Stimulated activated CD4-positive, alpha-beta T cell treated with anti-CD3 and anti-CD28 coated beads, TNF-alpha, amount 100 ng/mL, for 1 hour (primary cell): ENCODE measurements at places on chromosomes 1 and 21.

- DNase-seq: no peak
Observed at GRCh38 chr1:18998016-18998724, 41.7 kb upstream of the IFFO2 start.

GRCh38 chr1:111717450-111717849 is 21.7 kb downstream of the INKA2 start:
- DNase-seq: no peak

GRCh38 chr1:208090388-208091301 is 153.5 kb downstream of the PLXNA2 start:
- DNase-seq: no peak

GRCh38 chr1:166089804-166090203 is 77.0 kb downstream of the FAM78B start:
- no peak for DNase-seq

- no peak for DNase-seq
Observed at GRCh38 chr1:237098541-237098940, 56.6 kb downstream of the RYR2 start.

DNA sequence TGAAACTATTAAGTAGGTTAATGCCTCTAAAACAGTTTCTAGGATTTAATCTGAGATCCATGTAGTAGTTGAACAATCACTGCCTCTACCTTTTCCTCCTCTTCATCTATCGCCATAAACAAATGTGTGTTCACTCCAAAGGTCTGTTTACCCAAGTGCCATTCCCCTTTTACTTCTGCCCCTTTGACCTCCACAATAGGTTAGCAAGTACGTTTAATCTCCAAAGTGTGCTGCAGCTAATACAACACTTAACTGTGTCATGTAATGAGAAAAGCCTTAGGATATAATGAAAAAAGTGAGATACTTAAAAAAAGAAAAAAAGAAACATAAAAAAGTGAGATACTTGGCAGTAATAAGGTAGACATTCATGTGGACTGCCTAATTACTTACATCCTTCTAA is 28.2 kb downstream of the GPBP1L1 start:
- no peak for DNase-seq

GRCh38 chr21:21051109-21052055 is 53.2 kb downstream of the NCAM2 start:
- DNase-seq: no peak

DNA sequence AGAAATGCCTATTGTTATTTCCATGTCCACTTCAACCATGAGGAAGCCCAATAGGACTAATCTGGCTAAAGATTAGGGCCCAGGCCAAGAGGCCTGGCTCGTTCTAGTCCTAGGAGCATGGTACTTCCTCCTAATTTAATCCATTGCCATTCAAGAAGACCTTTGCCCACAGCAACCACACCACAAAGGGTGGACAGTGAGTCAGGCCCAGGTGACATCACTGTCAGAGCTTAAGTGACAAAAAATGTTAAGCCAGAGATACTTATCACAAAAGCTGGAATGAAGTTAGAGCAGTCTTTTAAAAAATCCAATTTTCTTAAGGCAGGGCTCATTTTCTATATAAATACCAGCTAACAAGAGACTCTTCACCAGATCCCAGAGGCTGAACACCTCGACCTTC is at the start of gene SPRR3:
Gene SPRR3 (plus strand): TSS at position 368 of the 400 bp plus-strand sequence. CDS start 1,272 bp downstream, outside the sequence.
- DNase-seq: no peak

- no peak for DNase-seq
Observed at GRCh38 chr1:44421446-44421884, 16.4 kb downstream of the RNF220 start.

GRCh38 chr1:150807249-150808023 is 624 bp downstream of the CTSK start:
- DNase-seq: no peak

- no peak for DNase-seq
Observed at GRCh38 chr1:24878775-24879742, 51.0 kb downstream of the RUNX3 start.

DNA sequence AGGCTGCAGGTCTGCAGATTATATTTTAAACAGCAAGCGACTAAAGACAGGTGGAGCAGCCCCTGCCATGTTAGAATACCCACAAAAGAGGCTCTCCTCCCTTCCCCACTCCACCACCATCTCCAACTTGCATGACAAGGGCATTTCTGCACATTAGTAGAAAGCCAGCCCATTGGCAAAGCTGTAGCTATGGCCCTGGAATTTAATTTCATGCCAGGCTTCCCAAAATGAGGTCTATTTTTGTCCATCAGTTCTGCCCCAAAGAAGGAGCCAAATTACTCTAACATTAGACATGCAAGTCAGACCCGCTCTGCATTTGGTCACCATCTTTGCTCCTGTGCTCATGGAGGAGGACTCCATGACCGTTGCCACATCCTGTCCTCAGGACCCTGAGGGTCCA is 115.2 kb downstream of the LAMC2 start:
- DNase-seq: no peak

- DNase-seq: peak; percentile 24
Observed at GRCh38 chr1:30911059-30911954, 2.7 kb upstream of the SDC3 start.

DNA sequence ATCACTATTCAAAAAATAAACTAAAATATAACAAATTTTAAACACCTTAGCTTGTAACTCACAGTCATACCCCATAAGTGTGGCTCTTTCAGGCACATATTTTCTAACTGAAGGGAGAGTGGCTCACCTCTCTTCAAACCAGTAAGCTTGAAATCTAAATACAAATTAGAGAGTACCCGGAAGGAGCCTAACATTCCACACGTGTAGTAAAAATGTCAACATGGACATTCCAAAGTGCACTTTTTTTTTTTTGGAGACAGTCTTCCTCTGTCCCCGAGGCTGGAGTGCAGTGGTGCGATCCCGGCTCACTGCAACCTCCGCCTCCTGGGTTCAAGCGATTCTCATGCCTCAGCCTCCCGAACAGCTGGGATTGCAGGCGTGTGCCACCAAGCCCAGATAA is 275.6 kb upstream of the ADGRL2 start:
- no peak for DNase-seq

DNA sequence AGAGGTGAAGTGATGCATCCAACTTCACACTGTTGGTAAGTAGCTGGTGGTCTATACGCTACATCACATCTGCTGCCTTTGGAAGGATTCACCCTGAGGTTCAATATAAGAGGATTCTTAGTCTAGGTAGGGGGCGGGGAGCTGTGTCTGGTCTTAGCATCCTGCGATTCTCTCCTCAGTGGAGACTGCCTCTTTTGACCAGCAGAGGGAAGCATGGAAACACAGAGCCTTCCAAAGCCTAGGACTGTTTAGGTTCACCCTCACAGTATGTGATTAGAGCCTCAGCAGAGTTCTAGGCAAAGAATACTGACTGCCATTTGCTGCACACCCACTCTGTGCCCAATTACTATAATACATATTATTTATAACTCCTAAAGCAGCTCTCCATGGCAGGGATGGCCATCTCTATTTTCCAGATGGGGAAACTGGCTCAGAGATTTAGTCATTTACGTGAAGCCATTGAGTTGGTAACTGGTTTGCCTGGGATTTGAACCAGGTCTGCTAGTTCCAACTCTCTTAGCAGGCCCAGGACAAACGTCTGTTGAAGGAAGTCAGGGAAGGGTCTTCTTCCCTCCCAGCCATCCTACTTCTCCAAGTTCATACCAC is 28.9 kb upstream of the EFCAB14 start:
- no peak for DNase-seq

DNA sequence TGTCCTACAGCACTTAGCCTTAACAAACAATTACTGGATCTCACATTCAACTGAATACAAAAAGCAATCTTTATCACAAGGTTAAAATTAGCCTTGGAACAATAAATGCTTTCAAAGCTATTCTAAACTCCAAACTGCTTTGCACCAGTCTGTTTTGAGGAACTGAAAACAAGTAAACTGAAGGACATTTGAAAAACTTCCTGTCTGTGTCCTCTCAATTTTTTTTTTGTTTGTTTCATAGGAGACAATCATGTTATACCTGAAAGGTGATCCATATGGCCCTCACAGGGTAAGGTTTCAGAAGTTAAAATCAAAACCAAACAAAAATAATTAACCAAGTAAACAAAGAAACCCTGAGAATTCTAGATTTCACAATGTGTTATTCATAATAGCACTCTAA is 459.1 kb downstream of the DPYD start:
- DNase-seq: no peak

DNA sequence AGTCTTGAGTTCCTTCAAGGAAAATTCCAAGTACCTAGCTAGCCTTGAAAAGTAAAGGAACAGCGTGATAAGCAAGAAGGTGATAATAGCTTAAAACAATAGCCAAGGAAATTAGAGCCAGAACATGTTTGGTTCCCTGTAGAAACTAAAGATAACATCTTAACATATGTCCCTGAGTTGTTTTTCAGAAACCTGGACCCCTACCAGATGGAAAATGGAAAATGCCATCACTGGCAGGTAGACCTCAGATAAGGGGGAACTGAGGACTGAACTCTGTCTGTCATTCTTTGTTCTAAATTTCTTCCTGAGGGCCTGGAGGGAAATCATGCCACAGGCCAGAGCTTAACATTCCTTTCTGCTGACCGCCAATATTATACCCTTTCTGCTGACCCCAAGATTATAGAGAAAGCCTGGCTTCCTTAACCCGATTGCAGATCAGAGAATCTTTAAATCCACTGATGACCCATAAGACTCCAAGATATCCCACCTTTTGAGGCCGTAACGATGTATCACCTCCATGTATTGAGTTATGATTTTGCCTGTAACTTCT is 23.4 kb downstream of the CNIH3 start:
- no peak for DNase-seq

- DNase-seq: peak; percentile 21
Observed at GRCh38 chr1:34681480-34682451, 73.1 kb upstream of the GJB5 start.

DNA sequence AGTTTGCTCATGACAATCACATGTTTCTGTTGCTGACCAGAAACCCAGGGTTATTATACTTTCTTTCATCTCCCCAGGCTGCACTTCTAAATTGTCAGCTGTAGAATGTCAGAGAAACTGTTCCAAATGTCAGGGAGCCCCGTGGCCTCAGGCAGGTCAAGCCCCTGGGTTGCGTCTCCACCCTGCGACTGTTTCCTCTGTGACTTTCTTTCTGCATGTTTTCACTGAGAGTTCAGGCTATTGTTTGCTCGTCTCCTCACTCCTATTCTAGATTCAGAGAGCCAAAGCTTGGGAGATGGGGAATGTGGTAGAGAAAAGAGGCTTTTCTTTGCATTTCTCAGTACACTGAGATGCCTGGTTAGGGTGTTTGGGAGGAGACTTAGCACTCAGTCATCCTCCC is 97.4 kb downstream of the CENPF start:
- DNase-seq: no peak

- peak; percentile 20 for DNase-seq
Observed at GRCh38 chr1:37434292-37435225, 39.8 kb upstream of the ZC3H12A start.

DNA sequence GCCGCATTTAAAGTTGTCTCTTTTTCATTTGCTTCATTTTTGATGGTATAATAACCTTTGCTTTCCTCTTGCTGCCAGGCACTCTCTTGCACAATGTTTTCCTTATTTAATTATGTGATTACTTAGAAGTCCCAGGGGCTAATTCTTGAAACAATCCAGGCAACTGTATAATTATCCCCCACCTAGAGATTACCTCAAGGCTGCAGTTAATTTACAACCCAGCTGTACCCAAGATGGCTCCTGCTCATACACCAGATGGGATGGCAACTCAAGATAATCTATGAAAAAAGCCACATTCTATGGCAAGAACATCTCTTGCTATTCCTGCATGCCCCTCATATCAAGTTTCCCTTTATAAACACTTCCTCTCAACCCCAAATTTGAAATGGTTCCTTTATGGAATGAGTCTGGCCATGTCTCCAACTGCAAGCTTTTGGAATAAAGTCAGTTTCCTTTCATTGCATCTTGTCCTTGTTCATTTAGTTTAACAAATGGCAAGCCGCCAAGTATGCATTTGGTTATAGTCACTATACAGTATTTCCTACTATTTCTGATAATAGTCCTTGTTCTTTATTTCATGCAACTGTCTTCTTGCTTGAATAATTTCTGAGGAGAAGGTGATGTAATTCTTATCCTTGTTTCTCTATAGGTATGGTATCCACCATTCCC is 1042.6 kb downstream of the PLA2G4A start:
- no peak for DNase-seq

DNA sequence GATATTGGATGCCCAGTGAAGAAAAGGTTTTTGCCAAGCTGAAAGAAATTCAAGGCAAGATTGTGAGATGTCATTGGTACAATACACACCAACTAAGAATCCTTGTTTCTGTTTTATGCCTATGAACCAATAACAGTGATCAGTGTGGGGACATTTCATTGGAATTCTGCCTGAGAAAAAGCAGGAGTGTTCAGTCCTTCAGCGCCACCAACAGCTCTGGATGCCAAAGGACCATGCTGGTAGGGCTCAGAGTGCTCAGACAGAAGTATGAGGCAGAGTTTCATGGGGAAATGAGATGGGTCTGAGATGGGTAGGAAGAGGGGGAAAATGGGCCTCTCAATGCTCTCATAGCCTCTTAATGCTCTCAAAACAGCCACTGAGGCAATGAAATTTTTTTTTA is 56.5 kb downstream of the GABPA start:
- no peak for DNase-seq

DNA sequence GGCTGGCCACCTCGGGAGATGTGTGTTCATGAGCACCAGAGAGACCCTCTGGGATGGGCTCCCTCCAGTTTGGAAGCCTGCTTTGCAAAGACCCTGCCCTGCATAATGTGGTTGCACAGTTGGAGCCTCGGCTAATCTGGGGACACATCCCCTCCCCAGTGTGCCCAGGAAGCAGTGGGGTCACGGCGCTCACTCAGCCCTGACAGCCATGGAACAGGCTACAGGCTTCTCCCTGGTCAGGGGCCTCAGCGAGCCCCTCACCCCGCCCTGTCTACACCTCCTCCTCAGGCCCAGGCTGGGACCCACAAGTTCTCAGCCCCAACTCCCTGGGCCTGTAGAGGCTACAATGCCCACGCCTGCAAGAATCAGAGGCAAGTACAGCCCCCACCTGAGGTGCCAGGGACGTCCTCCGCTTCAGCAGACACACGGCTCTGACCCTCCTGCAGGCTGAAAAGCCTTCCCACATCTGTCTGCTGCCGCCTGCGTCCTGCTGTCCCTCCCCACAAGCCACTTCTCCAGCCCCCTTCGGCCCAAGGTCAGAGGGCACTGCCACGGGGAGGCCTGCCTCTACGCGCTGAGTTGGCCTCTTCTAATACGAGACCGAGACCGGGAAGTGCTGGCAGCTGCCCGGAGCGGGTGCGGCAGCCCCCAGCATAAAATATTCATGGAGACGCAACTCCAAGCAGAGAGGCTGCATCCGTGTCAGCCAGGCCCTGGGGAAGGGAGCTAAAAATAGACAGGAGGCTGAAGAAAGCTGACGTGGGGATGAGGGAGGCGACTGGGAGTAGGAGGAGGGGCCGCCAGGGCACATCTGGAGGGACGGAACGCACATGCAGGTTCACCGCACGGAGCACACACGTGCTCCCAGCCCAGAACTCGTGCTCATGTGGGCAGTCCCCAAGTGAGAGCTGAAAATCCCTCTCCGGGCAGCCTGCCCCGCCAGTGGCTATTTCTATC is 15.2 kb upstream of the GPR153 start:
- no peak for DNase-seq

- DNase-seq: no peak
Observed at GRCh38 chr1:221015159-221015790, 136.0 kb downstream of the HLX start.
